Heart left ventricle (tissue), 16 donors: ENCODE measurements at places on chromosomes 6 and 20.
A peak's percentile ranks its signal among the peaks of the same experiment; 100 is the strongest.

GRCh38 chr6:17504005-17504404 lies 96.1 kb upstream of the FAM8A1 start:
- DNase-seq = no peak

DNA sequence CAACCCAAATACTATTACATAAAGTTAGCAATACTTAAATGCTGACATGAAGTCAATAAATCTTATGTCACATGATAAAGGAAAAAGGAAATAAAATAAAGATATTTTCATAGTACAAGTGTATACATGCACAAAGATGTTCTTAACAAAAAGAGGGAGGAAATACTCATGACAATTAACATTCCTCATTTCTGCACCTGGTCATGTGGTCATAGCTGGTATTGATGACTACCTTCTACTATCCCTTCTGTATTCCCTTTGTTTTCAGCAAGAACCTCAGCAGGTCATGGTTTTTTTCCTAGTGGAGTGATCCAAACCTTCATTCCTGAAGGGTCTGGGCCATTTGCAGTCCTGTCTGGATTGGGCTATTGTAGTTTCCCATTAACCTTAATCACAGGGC lies 43.5 kb upstream of the FYN start:
- DNase-seq = no peak

- DNase-seq = no peak
Observed at GRCh38 chr6:122956376-122956775, 39.7 kb upstream of the CLVS2 start.

- DNase-seq = peak; percentile 68
Observed at GRCh38 chr6:42404484-42404883, 47.2 kb downstream of the TRERF1 start.

- DNase-seq = no peak
Observed at GRCh38 chr6:119148825-119149525, 70.5 kb upstream of the FAM184A start.

GRCh38 chr6:150641398-150642139 lies 41.9 kb downstream of the PLEKHG1 start:
- DNase-seq = no peak

- no peak for DNase-seq
Observed at GRCh38 chr6:44598679-44599078, 211.2 kb downstream of the CDC5L start.

DNA sequence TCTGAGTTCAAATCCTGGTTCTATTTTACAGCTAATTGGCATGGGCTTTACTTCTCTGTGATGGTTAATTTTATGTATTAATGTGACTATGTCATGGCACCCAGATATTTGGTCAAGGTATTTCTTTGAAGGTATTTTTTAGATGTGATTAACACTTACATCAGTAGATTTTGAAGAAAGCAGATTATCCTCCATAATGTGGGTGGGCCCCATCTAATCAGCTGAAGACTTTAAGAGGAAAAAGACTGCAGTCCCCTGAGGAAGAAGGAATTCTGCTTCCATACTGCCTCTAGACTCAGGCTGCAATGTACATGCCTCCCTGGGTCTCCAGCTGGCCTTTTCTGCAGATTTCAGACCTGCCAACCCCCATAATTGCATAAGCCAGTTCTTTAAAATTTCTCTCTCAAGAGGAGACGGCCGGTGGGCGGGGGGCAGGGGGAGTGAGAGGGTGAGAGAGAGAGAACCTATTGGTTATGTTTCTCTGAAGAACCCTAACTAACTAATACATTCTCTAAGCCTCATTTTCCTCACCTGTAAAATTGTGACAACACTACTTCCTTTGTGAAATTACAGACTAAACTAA lies 338.2 kb upstream of the PRDM1 start:
- no peak for DNase-seq

GRCh38 chr6:11974089-11974488 lies 38.0 kb upstream of the HIVEP1 start:
- no peak for DNase-seq

- no peak for DNase-seq
Observed at GRCh38 chr6:157304899-157305663, 18.2 kb downstream of the TMEM242 start.

DNA sequence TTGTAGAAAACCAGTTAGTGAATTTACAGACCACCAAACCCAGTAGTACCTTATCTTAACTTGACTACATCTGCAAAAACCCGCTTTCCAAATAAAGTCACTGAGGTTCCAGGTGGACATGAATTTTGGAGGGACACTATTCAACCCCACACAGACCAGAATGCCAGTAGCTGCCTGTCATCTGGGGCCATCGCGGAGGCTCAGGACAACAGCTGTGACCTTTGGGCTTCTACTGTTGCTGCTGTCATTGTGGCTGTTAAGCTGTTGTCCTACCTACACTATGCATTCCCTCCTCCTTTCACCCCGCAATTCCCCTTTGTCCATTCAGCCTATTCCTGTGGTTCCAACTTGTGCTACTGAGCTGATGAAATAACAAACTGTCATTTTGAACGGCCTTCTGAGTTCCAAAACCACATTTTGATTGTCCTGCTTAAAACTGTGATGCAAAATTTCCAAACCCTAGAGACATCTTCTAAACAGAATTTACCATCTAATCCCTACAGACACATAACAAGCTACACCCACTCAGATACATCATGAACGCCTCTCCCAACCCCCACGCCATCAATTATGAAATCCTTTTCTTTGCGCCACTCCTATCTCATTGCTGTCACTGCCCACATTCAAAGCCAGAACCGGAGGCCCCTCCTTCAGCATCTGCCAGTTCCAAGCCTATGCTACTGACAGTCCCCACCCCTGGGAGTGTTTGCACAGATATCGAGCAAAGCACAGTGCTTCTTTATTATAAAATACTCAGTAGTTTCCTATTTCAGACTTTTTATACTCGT lies 125.0 kb downstream of the C6orf118 start:
- peak; percentile 60 for DNase-seq

DNA sequence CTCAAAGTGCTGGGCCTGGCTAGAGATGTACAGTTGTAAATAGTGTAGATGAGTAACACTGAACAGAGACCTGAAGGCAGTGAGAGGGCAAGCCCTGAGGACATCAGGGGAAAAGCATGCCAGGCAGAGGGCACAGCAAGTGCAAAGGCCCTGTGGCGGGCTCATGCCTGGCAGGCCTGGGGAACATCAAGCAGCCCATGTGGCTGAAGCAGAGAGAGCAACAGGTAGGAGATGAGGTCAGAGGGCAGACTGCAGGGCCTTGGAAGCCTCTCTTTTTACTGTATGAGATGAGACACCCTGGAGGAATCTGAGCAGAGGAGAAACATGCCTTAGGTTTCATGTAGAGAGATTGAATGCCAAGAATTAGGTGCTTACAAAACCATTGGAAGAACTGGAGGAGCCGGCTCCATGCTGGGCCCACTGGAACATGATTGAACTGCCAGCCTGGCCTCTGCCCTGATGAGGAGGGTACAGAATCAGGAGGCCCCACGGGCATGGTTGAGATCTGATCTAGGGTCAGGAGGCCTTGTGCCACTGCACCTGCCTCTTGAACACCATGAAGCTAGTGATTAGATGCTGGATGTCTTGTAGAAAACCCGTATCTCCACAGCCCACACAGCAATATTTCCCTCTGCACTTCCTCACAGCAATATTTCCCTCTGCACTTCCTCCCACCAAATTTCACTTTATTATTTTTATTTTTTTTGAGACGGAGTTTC lies 5.9 kb upstream of the HMGA1 start:
- no peak for DNase-seq

- no peak for DNase-seq
Observed at GRCh38 chr6:8492536-8493133, 57.3 kb upstream of the SLC35B3 start.

DNA sequence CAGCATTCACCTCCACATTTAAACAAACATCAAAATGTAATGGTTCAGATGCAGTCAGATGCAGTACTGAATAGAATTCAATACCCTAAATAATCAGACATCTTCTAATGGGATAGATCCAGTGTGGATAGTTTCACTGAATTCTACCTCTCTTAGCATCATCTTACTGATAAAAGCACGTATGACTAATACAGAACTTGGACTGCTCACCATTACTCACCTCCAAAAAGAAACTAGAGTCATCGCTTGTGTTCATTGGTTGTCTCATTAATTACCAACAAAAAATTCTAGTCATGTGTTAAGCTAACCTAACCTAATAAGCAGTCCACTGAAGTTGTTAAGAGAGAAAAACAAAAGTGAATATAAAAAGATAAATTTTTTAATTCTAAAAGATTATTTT lies 165.9 kb upstream of the IRAK1BP1 start:
- DNase-seq = no peak

- DNase-seq = no peak
Observed at GRCh38 chr6:3819161-3820110, 29.7 kb upstream of the FAM50B start.

- no peak for DNase-seq
Observed at GRCh38 chr20:54431156-54431944, 44.0 kb upstream of the DOK5 start.
